ENCODE measurements at places on chromosomes 2 and 18. TPM values are rescaled to one million over a fixed set of nuclear protein-coding genes. Genes with fewer than 3 reads are reported as not detected.

SERPINB4 gene
- not detected for polyA plus RNA-seq

GCG gene
- polyA plus RNA-seq = not detected

CROCC2 gene
- 0.10 TPM for polyA plus RNA-seq

C1QL2 gene
- not detected for polyA plus RNA-seq

TEKT4 gene
- polyA plus RNA-seq = 0.20 TPM

C2orf78 gene
- not detected for polyA plus RNA-seq

FOXD4L1 gene
- polyA plus RNA-seq = 0.60 TPM

COLEC12 gene
- polyA plus RNA-seq = 23.3 TPM

ELAC1 gene
- polyA plus RNA-seq = 18.4 TPM

DAPL1 gene
- 37.6 TPM for polyA plus RNA-seq

CPLX4 gene
- polyA plus RNA-seq = 0.13 TPM

DUSP19 gene
- polyA plus RNA-seq = 5.2 TPM

ABCG5 gene
- polyA plus RNA-seq = 0.63 TPM

DOK6 gene
- polyA plus RNA-seq = 21.8 TPM

GALNT5 gene
- 0.70 TPM for polyA plus RNA-seq

ABCB11 gene
- 0.10 TPM for polyA plus RNA-seq

DNA sequence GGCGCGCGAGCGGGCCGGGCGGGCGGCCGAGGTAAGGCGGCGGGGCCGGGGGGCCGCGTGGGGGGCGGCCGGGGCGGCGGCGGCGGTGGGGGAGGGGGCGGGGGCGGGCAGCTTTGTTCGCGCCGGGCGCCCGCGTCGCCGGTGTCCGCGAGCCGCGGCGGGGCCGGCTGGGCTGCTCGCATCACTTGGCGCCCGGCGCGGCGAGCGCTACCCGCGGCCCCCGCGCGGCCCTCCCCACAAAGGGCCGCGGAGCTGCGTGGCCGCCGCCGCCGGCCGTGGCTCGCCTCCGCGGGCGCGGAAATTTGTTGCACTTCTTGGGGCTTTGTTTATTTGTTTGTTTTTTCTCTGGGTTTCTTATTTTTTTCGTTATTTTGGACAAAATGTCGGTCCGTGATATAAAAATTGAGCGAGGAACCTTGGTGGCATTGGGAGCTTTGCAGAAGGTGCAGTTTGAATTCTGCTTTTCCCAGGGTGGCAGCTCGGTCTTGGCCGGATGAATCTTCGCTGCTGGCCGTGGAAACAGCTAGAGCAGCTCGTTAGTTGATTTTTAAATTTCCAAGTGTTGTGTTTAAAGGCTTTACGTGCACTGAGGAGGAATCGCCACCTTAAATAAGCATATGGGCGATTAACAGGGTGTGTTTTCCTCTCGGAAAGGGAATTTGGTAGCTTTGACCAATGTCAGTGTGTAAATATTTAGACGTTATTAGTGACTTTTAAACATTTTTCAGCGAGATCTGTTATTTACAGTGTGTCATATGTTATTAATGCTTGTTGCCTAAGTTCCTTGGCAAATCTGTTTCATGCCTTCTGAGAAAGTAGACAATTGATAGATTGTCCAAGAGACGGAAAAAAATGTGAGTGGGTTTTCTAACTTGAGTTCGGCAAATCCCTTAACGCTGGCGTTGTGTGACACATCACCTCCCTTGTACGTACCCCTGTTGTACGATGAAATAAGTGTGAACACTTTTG, 822 bp downstream of the UBE2E3 start:
- DNase-seq = peak; percentile 31

GRCh38 chr2:671072-671471, 6.1 kb downstream of the TMEM18 start:
- DNase-seq = no peak

GRCh38 chr18:29076645-29077044, 899.7 kb upstream of the CDH2 start:
- no peak for DNase-seq

GRCh38 chr18:5720132-5720531, 175.2 kb downstream of the TMEM200C start:
- no peak for DNase-seq

DNA sequence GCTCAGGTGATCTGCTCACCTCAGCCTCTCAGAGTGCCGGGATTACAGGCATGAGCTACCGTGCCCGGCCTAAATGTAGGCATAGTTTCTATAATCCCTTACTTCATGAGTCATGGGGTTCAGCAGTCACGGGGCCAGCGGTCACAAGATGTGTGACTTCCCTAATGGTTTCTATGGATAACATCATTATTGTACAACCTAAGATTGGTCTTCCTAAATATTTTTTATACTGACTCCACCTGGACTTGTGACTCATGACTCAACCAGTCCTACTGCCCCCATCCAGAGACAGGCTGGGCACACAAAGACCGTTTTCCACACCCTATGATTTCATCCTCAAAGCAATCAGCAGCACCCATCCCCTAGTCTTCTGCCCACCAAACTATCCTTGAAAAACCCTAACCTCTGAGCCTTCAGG, 15.9 kb downstream of the FAM210A start:
- DNase-seq = no peak

DNA sequence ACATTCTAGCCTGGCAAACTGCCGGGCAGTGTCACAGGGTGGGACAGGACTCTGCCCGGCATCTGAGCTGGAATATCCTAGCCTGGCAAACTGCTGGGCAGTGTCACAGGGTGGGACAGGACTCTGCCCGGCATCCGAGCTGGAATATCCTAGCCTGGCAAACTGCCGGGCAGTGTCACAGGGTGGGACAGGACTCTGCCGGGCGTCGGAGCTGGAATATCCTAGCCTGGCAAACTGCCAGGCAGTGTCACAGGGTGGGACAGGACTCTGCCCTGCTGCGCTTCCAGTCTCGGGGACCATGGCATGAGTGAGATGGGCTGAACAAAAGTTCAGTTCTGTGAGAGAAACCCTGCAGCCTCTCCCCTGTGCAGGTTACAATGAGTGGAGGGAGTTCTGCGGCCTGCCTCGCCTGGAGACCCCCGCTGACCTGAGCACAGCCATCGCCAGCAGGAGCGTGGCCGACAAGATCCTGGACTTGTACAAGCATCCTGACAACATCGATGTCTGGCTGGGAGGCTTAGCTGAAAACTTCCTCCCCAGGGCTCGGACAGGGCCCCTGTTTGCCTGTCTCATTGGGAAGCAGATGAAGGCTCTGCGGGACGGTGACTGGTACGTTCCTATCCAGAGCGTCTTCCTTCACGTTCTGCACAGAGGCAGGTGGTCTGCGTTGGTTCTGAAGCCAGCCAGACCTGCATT, 80.3 kb downstream of the TPO start:
- DNase-seq = no peak

DNA sequence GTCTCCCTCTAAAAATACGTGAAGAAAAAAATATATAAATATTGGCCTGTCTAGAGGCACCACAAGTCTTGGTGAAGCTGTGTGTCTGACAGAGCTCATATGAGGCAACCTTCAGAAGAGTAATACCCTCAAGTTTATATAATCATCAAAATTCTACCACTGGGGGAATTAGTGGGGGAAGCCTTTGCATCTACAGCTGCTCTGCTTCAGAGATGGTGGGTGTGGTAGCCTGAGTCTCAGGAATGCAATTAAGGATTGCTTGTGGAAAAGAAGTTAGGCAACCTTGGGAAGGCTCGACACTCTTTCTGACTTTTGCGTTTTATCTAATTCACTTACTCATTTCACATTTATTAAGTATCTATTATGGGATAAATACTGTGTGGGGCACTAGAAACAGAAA, 17.4 kb downstream of the TPGS2 start:
- DNase-seq = no peak

GRCh38 chr2:219149667-219150066, 10.9 kb downstream of the NHEJ1 start:
- DNase-seq = no peak

DNA sequence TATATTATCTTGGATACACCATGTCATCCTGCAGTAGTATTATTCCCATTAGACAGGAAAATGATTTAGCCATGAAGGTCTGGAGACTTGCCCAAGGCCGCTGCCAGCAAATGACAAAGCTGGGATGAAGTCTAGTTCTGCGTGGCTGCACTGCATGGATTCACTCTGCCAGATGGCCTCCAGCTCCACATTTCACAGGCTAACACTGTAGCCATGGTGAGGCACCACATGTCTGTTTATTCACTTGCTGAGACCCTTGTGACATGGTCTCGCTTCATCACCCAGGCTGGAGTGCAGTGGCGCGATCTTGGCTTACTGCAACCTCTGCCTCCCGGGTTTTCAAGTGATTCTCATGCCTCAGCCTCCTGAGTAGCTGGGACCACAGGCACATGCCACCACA, 31.5 kb upstream of the SCG2 start:
- DNase-seq = no peak

GRCh38 chr2:163157411-163157810, 318.8 kb upstream of the KCNH7 start:
- DNase-seq = no peak

- no peak for DNase-seq
Observed at GRCh38 chr18:8694891-8695290, 10.5 kb upstream of the MTCL1 start.

- DNase-seq = no peak
Observed at GRCh38 chr2:173446722-173447121, 92.0 kb downstream of the CDCA7 start.

- DNase-seq = no peak
Observed at GRCh38 chr2:12076810-12077209, 330.4 kb downstream of the LPIN1 start.

DNA sequence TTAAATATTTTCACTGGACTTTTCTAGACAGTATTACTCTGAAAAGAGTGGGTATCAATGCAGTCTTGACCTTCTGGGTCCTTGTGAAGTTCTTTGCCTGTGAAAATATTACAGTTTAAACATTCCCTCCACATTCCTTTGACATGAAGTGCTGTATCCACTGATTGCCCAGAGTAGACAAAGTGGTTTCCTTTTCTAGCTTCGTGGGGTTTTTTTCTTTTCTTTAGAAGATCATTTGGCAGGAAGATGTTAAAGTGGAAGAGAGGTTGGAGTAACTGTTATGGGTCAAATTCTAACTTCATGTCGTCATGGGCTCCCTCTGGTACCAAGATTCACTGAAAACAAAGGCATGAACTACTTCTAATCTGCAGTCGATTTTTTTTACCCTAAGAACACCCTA, 496.9 kb downstream of the EPHA4 start:
- DNase-seq = no peak

DNA sequence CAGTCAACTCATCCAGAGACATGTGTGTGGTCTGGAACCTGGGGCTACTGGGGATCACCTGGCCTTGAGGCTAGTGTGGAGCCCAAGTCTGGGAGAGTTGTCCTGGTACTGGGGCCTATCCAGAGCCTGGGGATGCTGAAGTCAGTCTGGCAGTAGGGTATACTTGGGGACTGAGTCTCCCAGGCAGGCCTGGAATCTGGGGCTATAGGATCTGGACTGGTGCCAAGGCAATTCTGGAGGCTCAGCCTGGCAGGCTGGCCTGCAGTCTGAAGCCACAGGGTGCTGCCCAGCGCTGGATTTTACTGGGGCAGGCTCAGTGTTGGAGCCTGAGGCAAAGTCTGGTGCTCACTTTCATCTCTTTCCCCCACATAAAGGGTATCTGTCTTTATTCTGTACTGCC, 46.5 kb downstream of the AQP4 start:
- no peak for DNase-seq

GRCh38 chr2:235677937-235678336, 184.1 kb downstream of the AGAP1 start:
- DNase-seq = no peak

DNA sequence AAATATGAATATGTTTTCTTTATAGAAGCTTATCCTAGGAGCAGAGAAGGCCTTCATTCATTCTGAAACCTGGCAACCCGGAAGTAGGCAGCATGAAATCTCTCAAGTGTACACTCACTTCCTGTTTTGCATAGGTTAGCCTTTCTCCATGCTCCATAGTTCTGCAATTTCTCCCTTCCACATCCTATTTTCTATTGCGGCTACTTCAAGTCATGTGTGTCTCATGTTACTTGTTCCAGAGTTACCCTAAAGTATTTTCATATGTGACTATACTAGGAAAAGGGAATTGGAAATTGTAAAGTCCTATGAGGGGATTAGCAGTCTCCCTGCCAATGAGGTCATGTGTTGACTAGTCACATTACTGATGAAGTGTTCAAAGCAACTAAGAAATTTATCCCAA, 320.6 kb downstream of the NCKAP5 start:
- DNase-seq = no peak

DNA sequence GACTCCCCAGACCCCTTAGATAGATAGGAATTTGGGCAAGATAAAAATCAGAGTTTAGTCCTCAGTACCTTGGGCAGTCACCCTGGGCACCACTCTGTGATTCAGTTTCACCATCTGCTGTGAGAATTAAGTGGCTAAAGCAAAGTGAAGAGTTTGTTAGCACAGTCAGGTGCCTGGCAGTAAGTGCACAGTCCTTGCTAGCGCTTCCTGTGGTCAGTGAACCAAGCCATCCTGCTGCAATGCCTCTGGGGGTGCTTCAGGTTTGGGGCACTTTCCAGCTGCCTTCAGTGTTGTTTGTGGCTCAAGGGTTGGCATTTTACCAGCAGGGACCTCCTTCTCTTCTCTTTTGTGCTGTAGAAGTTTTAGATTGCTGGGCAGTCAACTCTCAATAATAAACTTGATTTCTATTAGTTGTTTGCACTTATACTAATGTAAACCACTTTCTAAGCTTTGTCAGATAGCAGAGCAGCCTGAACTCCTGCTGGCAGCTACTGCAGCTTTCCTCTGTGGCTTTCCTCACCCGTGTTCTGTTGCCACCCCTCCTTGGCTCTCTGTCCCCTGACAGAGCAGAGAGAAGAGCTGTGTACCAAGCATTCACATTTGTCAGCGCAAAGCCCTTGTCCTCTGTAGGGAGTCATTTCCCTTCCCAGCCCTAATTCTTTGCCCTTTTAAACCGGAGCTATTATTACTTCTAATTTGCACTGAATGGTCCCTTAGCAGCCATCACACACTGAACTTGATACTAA, 48.4 kb upstream of the RMP24 start:
- no peak for DNase-seq

DNA sequence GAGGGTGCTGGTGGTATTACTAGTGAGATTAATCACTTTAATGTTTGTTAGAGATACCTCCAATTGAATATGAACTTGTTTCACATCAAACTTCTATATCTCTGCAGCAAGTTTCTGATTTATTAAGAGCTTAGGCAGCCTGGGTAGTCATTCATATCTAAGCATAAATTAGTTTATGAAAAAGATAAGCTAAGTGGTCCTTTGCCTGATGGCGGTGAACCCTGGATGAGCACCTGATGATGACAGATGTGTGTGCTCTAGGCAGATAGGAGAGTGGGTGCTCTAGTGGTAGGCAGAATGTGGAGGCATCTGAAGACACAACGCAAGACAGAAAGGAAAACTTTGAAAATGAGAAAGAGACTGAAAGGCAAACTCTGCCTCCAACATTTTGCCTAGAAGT, 5.0 kb downstream of the FKBP7 start:
- DNase-seq = no peak

- no peak for DNase-seq
Observed at GRCh38 chr18:26470011-26470637, 78.2 kb downstream of the KCTD1 start.

- DNase-seq = no peak
Observed at GRCh38 chr2:177897278-177897677, 175.3 kb downstream of the PDE11A start.

DNA sequence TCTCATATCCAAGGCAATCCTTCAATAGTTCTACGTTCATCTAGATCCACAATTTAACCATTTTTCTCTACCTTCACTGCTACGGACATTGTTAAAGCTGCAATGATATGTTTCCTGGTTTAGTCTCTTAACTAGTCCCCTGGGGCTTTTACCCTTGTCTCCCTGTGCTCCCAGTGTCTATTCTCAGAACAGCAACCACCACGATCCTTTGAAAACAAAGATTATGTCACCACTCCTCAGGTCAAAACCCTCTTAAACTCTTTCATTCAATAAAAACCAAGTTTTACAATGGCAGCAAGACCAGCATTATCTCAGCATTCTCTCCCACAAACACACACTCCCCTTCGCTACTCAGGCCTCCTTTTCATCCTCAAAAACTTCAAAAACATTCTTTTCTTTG, 298.2 kb upstream of the CHST9 start:
- DNase-seq = no peak

Data from left kidney (tissue), 8 donors.